ENCODE measurements at places on chromosomes 7 and 10. TPM values are rescaled to one million over a fixed set of nuclear protein-coding genes. Genes with fewer than 3 reads are reported as not detected.

DNA sequence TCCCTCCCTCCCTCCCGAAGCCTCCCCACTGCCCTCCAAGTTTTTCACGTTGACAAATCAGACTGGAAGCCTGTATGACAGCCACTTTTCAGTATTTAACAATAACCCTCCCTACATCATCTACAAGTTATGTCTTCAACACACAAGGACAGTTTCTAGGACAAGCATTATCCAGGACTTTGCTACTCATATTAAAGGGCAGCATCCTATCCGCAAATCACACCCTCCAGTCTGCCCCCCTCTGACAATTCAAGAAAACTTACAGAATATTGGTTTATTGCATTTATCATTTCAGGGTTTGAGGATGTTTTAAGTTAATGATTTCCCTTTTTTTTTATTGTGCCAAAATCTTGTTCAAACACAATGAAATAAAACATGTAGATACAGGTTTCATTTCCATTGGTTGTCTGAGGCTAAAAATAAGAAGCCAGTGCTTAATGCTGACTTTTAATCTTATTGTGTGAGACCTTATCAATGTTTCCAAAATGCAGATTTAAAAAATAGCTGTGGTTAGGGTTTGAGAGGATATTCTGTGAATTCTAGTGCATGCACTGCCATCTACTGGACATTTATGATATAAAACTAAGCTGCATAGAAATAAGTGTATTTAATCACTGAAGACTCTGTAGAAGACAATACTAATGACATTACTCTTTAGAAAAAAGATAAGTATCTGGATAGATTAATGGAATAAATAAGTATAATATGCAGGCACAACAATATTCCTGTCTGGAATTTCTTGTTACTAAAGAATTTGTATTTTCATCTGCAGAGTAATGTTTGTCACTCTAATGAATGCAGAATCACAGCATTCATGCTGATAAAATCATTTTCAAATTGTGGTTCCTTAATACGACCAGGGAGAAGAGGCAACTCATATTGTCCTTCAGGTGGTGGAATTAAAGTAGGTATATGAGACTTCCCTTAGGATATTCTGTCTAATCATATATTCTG is 64.1 kb downstream of the CAV1 start:
- no peak for DNase-seq

GRCh38 chr10:48792687-48793096 is 108.0 kb downstream of the WDFY4 start:
- DNase-seq: no peak

DNA sequence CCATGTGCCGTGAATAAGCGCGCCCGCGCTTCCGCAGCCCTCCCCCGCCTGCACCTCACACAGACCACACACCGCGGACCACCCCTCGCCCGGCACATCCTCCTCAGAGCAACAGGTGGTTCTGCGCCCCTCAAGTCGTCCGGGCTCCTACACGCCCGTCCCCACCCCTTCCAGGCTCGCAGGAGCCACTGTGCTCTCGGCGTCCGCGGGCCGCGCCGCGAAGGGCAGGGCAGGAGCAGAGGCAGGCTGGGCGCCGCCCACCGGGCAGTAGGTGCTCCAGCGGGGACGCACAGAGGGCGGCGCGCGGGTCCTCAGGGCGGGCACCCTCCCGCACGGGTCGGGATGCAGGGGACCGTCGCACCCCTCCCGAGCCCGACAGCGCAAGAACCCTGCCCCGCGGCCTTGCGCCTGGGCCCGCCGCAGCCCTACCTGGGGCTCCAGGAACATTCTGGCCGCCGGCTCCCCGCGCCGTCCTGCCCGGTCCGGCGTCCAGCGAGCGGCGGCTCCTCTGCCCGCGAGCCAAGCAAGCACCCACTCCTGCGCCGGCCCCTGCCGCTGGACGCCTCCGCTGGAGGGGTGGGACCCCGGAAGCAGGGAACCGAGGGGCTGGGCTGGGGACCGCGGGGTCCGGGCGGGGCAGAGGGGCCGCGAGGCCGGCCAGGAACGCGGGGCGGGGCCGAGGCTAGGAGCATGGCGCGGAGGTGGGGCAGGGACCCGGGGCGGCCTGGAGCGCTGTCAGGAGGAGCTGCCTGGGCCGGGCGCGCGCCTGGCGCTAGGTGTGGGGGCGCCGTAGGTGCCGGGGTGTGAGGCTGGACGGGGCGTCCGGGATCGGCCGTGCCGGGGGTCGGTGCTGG is 37.4 kb downstream of the RASGEF1A start:
- DNase-seq: peak; percentile 65

DNA sequence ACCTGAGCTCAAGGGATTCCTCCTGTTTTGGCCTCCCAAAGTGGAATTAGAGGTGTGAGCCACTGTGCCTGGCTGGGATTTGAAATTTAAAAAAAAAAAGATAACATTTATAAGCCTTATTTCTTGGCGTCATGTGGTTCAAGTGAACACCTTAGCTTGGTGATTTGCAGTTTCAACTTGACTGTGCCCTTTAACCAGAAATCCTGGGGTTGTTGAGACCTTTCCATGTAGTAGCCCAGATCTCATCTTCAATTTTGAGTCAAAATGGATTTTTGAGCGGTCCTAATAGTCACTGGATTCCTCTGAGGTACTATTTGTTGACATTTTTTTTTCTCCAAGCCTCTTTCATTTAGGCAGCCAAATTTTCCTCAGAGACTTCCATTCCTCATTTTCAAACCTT is 29.5 kb upstream of the FBXW4 start:
- DNase-seq: no peak

- no peak for DNase-seq
Observed at GRCh38 chr7:106062006-106062405, 50.1 kb downstream of the SYPL1 start.

DNA sequence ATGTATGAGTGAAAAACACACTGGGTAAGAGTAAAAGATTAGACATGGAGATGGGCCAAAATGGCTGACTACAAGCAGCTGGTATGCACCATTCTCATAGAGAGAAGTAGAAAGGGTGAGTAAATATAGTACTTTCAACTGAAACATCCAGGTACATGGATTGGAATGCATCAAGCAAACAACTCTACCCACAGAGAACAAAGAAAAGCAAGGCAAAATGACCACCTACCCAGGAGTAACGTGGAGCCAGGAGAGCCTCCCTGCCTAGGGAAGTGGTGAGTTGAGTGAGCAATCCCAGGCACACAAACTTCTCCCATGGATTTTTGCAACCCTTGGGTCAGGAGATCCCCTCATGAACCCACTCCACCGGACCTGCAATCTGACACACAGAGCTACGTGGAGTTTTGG is 212.8 kb downstream of the PTN start:
- no peak for DNase-seq

DNA sequence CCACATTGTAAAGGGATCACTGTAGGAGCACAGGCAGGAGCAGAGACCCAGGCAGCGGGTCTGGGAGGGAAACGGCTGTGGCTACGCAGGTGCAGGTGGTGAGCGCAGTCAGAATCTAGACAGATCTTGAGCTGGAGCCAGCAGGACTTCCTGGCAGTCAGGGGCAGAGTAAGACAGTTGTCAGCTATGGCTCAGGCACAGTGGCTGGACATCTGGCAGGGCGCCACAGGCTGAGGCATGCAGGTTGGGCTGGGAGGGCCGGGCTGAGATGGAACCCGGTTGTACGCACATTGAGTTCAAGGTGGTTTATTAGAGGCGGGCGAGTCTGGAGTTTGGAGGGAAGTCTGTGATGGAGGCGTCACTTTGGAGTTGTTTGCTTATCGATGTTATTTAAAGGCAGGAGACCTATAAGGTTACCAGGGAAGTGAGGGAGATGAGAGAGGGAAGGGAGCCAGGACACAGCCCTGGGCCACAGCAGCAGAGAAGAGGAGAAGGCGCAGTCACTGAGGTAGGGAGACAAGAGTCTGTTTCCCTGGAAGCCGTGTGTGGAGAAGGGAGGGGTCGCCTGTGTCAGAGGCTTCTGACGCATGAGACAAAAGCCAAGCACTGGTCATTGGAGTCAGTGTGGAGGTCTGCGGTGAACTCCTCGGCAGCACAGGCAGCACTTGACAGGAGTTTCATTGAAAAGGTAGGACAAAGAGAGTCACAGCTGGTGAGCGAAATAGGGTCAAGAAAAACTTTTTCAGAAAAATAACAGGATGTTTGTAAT is 73.8 kb downstream of the LANCL2 start:
- no peak for DNase-seq

DNA sequence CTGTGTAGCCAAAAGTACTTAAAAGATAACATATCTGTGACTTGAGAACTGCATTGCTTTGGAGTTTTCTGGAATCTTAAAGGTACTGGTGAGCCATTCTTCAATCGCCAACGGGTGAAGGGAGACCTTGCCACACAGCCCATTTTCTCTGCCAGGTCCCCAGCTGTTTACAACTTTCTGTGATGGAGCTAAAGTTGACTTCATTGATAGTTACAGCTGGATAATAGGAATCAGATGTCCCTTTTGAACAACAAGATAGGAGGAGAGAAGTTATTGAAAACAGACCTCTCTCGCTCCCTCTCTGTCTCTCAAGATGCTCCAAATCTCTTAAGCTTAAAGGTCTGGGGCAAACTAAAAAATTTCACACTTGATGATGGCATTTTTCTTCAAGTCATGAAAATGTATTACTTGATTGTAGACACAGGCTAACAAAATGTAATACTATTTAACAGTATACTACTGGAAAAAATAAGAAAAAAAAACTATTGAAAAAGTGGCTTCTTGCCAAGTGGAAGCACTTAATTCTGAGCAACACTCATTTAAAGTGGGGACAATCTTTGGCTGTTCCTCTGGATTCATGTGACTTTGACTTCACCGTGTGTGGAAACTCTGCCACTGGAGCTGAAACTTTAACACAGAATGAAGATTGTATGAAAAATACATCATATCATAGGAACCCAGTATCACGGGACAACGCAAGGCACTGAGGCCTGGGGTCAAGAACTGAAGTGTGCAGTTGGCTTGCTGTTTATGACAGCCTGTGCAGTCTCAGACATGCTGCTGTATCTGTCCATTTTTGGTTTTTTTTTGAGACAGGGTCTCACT is 78.4 kb upstream of the AFAP1L2 start:
- DNase-seq: no peak

- DNase-seq: no peak
Observed at GRCh38 chr7:5322621-5323410, 40.1 kb downstream of the SLC29A4 start.

- no peak for DNase-seq
Observed at GRCh38 chr10:9895981-9896380, 1121.7 kb upstream of the CELF2 start.

LRIT1 gene
- total RNA-seq: not detected

ELOVL3 gene
- 0.17 TPM for total RNA-seq
